ENCODE measurements at places on chromosomes 12 and 14. TPM values are rescaled to one million over a fixed set of nuclear protein-coding genes. Genes with fewer than 3 reads are reported as not detected.

The CLEC4D gene
- not detected for total RNA-seq

The FIGNL2 gene
- total RNA-seq: 0.22 TPM

The ACRBP gene
- total RNA-seq: 0.14 TPM

The KRT8 gene
- 217 TPM for total RNA-seq

The NOS1 gene
- not detected for total RNA-seq

The LGR5 gene
- total RNA-seq: not detected

The ERP27 gene
- not detected for total RNA-seq

The RIN3 gene
- 12.3 TPM for total RNA-seq

The SELPLG gene
- total RNA-seq: 2.1 TPM

The DPY19L2 gene
- total RNA-seq: 1.3 TPM

The EIF5 gene
- 230 TPM for total RNA-seq

The KIF26A gene
- 0.14 TPM for total RNA-seq

The TRPV4 gene
- 0.44 TPM for total RNA-seq

The WIF1 gene
- total RNA-seq: not detected

The CEP290 gene
- total RNA-seq: 23.0 TPM

The SRRM4 gene
- not detected for total RNA-seq

The BLTP3B gene
- total RNA-seq: 46.5 TPM

The LRRC43 gene
- total RNA-seq: 1.8 TPM

The WNT1 gene
- total RNA-seq: not detected

The CARMIL3 gene
- total RNA-seq: under 0.01 TPM

The DEPDC4 gene
- total RNA-seq: 2.4 TPM

Measured in placental pericyte (primary cell).